ENCODE measurements at places on chromosomes 12 and 14.

GRCh38 chr14:48792376-48793024, 793.7 kb downstream of the RPS29 start:
- no peak for DNase-seq

GRCh38 chr12:113180333-113180732, 4.9 kb downstream of the DDX54 start:
- DNase-seq: no peak

DNA sequence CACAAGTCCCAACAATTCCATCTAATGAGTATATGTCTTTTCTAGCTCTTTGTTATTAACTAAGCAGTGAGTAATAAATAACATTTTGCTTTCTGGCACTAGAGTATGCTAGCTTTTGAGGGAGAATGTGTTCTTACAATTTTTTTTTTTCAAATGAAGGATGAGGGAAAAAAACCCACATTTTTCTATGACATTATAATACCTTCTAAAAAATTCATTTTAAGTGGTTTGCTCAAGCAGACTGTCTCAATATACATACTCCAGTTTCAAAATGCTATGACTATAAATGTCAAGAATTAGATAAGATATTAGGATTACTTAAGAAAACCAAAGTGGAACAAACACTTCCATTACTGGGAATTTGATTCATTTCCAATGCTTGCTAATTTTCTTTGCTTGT, 394.6 kb downstream of the C12orf75 start:
- DNase-seq: no peak

DNA sequence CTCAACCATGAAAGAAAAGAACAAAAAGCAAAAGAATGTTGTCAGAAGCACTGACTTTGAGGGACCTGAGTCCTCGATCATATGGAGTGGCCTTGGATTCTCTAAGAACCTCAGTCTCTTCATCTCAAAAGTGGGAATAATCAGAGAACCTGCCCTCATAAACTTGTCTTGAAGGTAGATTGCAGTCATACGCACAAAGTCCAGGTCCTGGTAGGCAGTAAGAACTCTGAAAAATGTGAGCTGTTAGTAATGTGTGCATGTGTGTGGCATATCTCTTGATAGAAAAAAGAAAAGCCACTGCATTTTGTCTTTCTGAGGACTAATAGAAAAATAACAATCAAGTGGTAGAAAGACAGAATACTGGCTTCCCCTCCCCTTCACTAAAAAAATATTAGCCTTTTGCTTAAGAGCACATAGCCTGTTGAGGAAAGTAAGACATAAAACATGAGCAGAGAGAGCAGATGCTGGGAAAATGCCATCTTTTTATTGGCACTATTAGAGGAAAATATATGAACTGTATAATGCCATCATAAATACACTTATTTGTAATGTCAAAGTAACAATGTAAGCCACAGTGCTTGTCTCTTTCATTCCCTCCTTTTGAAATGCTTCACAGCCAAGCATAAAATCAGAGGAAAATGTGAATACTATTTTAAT, 205.1 kb upstream of the TBX3 start:
- DNase-seq: no peak

DNA sequence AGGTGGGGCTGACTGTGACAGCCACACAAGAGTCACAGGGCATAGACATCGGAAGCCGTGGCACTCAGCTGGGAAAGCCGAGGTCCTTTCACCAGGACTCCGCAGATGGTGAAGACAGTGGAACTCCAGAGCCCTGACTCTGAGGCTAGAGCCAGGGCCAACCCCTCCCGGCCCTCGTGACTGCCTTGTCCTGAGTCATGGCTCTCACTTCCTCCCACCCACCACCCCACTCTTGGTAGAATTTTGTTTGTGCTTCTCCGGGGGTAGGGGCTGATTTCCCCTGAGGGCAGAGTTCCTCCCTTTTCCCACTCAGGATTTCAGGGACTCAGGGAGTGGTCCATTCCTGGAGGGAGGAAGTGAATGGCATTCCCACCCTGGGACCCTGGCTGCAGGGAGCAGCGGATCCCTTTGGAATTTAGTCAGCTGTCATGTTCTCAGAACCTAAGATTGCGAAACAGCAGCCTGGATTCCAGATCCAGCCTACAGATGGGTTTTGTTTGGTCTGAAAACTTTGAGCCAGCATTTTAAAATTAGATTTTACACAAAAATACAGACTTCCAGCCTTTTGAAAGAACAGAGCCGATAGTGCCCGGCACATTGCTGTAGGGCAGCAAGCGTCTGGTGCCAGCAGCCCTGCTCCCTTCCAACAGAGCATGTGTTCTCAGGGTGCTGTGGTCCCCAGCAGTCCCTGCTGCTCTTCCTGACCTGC, 50.7 kb downstream of the TPCN1 start:
- DNase-seq: no peak

Data from right kidney (tissue), 9 donors.